ENCODE measurements at places on chromosomes 12 and 14.
A peak's percentile ranks its signal among the peaks of the same experiment; 100 is the strongest.

GRCh38 chr12:96208801-96209549 lies 14.8 kb downstream of the ELK3 start:
- DNase-seq, result no peak

DNA sequence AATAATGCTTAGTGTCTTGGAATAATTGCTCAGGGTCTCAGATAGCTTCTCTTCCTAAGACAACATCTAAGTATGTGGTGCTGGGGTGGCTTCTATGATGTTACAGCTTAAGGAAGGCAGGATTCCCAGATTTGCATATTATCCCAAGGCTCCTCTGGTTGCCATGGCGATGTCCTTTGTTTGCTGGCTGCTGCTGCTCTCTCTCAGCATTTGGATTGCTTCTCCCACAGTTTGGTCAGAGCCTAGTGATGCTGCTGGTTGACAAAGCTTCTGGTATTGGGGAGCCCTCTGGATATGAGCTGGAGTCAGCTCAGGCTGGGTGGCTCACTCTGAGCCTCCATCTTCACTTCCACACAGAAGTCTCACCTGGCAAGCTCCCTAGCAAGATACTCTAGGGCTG lies 56.4 kb upstream of the FBXO33 start:
- no peak for DNase-seq

DNA sequence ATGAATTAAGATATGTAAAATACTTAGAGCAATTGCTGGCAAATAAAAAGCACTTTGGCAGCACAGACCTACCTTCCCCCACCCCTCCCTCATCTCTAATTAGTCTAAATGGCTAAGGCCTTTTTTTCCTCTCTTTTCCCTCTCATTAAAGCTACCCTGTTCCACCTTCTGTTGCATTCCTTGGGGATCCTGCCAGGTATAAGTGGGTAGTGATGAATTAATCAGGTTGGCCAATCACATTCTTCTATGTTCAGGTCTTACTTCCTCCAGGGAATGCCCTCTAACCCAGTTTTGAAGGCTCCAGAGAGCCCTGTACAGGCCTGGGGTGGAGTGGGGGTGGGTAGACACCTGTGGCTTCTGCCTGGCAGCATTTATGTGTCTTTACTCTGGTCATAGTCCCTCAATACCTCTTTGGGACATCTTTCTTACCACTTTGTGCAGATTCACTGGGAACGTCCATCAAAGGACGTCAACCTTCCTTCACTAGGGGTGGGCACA lies 28.4 kb downstream of the HSPB8 start:
- DNase-seq, result no peak

- DNase-seq, result no peak
These were observed 361.3 kb upstream of the SFSWAP start for GRCh38 chr12:131349397-131350127.

DNA sequence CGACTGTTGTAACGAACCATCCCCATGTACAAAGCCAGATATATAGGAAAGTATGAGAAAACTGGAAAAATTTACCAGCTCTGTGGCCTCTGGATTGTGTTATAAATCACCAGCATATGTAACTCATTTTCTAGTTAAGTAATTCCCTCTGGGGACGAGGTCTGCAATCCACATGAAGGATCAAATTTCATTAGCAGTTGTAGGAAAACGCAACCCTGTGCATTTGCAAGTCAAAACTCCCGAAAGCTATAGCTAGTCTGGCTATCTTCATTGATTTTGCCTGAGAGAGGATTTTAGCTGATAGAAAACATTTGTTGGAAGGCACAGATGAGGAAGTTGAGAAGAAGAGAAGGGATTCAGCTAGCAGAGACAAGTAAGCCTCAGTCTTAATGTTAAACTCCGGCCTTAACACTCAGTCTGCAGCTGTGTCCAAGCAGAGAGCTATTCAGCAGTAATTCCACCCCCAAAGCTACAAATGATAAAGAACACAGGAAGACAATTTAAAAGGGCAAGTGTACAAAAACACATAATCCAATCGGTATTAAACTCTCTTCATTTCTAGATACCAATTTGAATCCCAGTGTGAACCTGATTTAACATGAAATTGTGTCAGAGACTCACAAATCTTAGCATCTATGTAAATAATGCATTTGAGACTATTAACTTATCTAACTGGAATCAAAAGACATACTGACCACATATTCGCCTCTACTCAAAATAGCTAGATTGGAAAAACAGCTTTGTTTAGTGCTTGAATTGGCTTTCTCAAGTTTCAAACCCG lies 54.2 kb upstream of the CERS5 start:
- no peak for DNase-seq

GRCh38 chr12:25997201-25997963 lies 38.9 kb downstream of the RASSF8 start:
- DNase-seq, result no peak

GRCh38 chr12:14393751-14394150 lies 28.3 kb downstream of the ATF7IP start:
- no peak for DNase-seq

GRCh38 chr12:131829356-131829747 lies 1.2 kb downstream of the MMP17 start:
- DNase-seq, result no peak

- no peak for DNase-seq
These were observed 6.7 kb downstream of the RPH3A start for GRCh38 chr12:112798048-112798760.

- no peak for DNase-seq
These were observed 315.2 kb upstream of the G2E3 start for GRCh38 chr14:30243805-30244204.

GRCh38 chr12:69921831-69922230 lies 96.8 kb downstream of the MYRFL start:
- no peak for DNase-seq

DNA sequence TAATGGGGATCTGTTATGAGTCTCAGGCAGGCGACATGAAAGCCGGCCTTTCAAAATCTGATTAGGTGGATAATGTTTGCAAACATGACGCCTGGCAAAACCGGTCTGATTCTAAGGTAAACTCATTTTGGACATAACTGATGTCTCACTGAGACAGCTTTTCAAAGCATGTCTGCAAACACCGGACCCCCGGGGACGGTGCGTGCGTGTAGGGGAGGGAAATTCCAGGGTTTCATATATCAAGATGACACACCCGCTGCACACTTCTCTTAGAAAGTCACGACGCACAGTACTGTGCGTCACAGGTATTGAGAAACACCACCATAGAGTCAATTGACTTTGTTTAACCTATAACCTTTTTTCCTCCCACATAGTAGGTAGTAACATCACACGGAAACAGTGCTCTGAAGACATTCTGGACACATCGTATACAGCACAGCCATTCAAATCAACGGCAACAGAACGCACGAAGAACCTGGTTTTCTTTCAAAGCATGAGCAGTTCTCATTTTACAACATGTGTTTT lies 43.9 kb upstream of the TESC start:
- no peak for DNase-seq

DNA sequence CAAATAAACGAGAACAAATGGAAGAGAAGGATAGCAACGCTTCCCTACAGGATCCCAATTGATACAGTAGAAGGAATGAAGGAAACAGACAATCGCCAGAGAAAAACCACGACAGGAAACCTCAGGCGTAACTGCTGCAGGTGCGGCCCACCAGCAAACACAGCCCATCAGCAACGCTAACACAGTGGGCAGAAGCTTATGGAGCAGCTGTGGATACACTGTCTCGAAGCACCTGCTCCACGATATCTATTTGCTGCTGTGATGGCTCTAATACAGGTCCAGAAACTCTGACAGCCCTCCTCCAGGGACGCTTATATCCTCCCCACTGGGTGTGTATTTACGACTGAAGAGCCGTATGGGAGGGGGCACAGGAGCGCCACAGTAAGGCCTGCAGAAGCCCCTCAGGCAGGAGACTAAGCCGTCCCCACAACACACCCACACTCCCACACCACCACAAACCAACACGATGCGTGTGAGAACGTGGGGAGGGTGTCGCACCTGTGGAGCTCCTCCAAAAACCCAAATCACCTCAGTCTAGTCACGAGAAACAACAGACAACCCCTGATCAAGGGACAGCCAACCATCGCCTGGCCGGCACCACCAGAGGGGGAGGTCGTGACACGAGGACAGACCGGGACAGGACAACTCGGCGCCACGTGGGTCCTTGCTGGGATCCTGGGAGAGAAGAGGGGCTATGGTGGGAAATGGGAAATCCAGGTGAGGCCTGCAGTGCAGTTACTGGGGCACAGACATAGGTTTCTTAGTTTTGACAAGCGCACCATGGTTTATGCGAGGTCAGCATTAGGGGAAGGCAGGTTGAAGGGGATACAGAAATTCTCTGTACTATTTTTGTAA lies 24.0 kb downstream of the POLE start:
- DNase-seq, result no peak

DNA sequence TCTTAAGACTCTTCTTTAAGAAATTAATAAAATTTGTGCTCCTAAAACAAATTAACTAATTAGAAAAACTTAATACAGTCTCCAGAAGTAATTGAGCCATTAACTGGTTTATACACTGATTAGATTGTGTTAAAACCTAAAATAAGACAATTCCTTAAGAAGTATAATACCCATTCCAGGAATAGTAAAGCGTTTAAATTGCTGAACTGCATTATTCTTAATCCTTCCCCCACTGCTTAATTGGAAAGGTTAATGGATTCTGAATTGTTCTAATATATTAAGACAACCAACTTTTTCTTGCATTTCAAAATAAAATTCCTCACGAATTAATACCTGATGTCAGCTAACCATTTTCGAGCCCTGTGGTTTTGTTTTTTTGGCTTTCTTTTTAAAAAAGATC lies 128.4 kb downstream of the KICS2 start:
- no peak for DNase-seq

GRCh38 chr12:100554608-100555077 lies 18.8 kb upstream of the GAS2L3 start:
- peak; percentile 54 for DNase-seq

GRCh38 chr12:4701395-4702190 lies 18.6 kb upstream of the GALNT8 start:
- no peak for DNase-seq

- no peak for DNase-seq
These were observed 38.6 kb upstream of the DBX2 start for GRCh38 chr12:45089411-45090075.

DNA sequence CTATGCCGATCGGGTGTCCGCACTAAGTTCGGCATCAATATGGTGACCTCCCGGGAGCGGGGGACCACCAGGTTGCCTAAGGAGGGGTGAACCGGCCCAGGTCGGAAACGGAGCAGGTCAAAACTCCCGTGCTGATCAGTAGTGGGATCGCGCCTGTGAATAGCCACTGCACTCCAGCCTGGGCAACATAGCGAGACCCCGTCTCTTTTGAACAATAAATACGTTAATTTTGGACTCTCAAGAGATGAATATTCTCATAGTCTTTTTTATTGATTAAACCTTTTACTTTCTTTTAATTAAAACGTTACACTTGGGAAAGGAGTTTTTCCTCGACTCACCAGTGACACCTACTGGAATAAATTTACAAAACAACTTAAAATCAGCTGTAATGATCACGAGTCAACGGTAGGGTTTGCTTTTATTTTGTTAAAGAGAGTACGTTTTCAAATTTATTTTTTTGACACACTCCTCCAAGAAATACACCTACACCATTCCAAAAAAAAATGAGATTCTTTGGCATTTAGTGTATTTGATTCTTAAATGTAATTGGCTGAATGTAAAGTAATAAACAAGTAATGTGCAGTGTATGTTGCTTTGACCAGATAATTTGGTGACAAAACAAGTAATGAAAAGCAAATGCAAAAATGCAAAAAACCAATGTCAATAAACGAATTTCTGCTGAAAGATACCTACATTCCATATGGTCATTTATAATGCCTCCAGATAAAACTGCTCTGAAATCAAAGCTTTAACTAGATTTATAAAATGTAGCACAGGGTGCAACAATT lies 687 bp upstream of the RPS29 start:
- DNase-seq, result peak; percentile 54

All from NCI-H2081 treated with DMSO at 0.1 percent for 48 hours (cell line).